Brain microvascular endothelial cell (primary cell): ENCODE measurements at places on chromosomes 16 and 17.
A peak's percentile ranks its signal among the peaks of the same experiment; 100 is the strongest.

- DNase-seq, result no peak
Measured at GRCh38 chr17:75450270-75450669, 6.2 kb upstream of the TMEM94 start.

- no peak for DNase-seq
Measured at GRCh38 chr17:56868716-56869115, 34.8 kb downstream of the DGKE start.

DNA sequence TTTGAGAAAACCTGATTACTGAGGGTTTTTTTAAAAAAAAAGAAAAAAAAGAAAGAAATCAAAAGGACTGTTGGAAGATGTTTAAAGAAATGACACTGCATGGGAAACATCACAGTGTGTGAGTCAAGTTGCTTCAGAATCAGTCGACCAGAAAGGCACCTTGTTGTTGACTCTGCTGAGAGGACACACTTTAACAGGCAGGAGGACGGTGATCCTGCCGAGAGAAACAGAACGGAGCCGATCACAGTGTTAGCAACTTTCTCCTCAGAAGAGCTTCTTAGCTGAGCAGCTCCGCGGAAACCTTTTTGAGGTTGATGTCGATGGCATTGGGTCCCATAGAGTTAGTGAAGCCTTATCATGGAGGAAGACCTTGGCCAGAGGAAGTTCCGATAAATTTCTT, 538.7 kb downstream of the RBFOX1 start:
- DNase-seq, result no peak

- peak; percentile 51 for DNase-seq
Measured at GRCh38 chr16:2009791-2010510, at the start of gene ZNF598. Gene ZNF598, minus strand, starts transcription at chr16:2009821.

GRCh38 chr16:3439637-3440036, 3.7 kb downstream of the ZNF597 start:
- DNase-seq, result no peak

- DNase-seq, result no peak
Measured at GRCh38 chr16:52383640-52384292, 163.2 kb downstream of the TOX3 start.

DNA sequence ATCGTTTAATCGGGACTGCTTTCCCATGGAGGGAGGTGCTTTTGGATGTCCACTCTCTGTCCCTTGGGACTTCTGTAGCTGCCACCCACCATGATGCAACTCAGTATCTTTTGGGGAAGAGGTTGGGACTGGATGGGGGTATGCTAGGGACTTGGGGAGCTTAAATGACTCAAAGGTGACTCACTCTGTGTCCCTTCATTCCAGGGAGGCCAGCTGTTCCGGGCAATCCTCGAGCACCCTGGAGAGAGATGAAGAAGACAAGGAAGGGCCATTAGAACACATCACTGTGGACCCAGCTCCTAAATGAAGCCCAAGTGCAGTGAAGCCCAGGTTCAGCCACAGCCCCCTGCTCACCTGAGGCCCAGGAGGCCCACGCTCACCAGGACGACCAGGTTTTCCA, 4.6 kb downstream of the COL1A1 start:
- DNase-seq, result no peak

DNA sequence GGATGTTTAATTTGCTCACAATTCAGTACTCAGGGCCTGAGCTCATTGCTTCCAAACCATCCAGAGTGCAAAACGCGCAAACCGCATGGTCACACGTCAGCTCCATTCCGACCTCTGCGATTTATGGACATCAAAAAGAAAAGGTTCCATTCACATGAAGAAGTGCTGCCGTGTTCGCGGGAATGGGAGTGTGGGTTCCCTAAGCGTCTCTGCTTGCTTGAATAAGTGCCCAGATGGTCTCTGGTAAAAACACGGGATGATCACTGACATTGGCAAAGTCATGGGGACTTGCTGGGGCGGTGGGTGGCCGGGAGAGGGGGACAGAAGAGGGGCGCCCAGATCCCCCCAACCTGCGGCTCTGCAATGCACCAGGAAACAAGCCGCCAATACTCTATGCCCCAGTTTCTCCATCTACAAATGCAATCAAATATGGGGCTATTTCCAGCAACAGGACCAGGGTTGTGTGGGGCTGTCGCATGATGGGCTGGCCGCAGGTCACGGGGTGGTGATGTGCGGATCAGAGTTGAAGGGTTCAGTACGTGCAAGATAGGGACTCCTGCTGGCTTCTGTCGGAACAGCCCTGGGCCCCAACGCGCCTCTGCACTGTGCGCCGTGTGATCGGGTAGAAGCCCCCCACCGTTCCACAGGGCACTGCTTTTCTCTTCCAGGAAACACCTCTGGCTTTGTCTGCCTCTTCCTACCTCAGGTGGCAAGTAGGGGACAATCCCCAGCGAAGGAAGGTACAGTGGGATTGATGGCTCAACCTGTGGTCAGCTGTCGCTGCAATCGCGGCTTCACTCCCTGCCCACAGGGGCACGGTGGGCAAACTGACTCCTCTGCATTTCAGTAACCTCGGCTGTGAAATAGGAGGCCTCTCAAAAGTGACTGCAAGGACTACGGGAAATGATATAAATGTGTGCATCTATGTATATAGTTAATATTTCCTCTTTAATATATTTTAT, 11.2 kb downstream of the FOXF1 start:
- no peak for DNase-seq

GRCh38 chr17:9241371-9241712, 220.0 kb downstream of the NTN1 start:
- no peak for DNase-seq

DNA sequence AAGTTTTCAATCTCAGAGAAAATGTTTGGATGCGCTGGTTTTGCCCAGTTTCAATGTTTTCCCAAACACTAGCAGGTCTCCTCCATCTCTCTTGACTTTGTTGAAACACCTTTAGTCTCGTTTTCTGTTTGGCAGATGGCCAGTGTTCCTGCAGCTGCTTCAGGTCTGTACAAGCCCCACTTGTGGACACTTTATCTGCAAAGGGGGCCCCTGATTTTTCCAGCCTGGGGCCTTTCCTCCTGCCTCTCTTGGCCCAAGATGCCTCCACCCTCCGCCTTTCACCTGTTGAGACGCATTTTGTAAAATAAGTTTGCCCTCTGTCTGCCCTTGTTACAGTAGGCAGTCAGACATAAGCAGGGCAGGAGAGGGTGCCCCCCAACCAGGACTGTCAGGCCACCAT, 21.8 kb upstream of the PRM1 start:
- DNase-seq, result no peak

DNA sequence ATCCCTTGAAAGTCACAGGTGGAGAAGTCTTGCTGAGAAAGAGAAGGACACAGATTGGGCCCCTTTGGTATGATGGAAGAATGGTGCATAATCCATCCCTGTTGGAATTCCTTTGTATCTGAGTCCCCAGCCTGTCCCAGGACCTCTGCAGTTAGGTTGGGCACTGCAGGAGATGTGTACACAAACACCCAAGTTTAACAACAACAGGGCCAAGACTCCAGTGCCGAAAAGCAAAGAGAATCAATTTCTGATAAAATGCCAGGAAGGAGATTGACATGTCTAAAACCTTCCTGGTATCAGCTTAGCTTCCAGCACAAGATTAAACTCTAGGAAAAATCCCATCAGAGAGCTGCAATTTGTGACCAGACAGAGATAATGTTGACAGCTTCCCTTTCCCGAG, 32.9 kb downstream of the KATNIP start:
- DNase-seq, result no peak

GRCh38 chr17:65930140-65930730, 261.7 kb downstream of the CEP112 start:
- no peak for DNase-seq

DNA sequence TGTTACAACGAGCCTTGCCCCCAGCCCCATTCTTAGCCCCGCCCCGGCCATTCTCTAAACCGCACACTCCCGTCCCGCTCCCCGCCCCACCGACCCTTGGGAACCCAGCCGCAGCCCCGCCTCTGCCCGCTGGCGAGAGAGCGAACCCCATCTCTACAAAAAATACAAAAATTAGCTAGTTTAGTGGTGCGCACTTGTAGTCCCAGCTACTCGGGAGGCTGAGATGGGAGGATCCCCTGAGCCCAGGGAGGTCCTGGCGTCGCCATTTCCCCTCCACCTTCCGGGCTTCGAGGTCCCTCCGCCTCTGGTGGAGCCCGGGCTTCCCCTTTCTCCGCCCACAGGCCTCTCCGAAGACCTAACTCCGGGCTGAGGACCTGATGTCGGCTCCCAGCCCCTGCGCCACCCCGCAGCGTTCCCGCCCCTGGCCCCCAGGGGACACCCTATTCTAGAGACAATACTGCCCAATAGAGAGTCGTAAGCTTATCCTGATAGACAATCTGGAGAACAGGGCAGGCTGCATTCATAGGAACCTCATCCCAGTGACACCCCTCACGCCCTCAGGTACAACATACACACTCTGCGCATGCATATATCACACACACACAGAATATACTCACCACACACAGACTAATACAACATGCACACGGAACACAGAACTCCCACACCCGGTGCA, 480 bp upstream of the PROCA1 start:
- DNase-seq, result no peak

DNA sequence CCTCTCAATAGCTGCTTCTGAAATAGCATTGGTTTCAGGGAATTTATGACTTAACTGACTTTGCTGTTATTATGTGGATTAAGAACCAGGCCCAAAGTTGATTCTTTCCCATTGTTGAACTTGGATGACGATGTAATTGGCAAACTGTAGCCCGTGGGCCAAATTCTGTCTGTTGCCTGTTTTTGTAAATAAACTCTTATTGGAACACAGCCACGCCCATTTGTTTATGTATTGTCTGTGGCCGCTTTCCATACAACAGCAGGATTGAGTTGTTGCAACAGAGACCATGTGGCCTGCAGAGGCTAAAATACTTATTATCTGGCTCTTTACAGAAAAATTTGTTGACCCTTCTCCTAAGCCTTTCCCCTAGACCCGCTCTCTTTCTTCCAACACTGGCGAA, 31.6 kb downstream of the NTN1 start:
- no peak for DNase-seq

GRCh38 chr16:74841469-74841868, 66.8 kb upstream of the FA2H start:
- DNase-seq, result no peak

GRCh38 chr17:28841901-28842281, 699 bp downstream of the FAM222B start:
- no peak for DNase-seq

GRCh38 chr16:648071-648780, 939 bp upstream of the WDR90 start:
- no peak for DNase-seq

GRCh38 chr16:88974916-88975215, 2.1 kb downstream of the CBFA2T3 start:
- DNase-seq, result no peak

DNA sequence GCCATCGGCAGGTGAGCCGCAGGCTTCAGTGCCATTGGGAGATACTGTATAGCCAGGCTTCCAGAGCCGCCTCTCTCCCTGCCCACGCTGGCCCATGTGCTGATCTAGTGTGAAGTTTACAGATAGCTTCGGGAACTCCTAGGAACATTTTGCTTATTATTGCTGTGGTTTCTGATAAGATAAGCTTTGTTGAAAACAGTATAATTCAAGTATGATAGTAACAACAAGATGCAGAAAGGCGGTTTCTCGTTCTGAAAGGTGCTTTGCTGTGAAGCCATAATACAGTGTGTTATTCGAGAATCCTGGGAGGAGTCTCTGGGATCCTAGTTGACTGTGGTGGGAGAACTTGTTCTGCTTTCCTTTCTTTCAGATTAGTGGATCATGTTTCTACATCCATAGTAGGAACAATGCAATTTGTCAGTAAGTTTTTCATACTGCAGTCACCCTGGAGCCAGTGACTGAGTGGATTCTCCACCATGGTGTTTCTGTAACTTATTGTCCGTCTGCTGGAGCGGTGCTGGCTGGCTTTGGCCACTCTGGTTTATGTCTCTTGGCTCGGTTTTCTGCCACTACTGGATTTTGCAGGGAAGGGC, 31.5 kb downstream of the RAB11FIP3 start:
- DNase-seq, result peak; percentile 10

DNA sequence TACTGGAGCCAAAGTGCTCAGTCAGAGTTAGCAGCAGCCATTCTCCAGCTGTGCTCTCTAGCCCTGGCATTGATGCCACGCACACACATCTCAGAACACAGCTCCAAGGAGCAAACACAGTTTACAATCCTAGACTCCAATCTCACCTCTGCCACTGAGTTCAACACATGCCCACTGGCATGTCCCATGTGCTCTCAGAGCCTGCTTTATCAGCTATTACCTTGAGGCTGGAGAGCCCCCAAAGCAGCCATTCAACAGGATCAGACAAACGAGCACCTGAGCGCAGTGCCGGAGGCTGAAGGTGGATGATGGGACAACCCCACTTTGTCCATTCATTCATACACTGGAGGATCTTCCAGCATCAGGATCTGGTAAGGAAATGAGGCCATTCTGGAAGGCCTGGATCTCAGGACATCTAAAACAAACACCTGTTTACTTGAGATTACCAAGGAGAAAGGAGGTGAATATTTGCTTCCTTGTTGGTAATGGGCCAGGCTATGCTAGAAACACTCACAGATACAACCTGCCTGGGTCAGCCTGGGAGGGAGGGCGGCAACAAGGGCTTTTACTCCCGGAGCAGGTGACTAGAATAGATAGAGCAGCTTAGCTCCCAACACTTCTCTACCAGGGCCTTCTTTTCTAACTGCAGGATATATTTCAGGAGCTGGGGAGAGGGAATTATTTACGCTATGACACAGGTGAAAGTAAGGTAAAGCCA, 25.4 kb downstream of the RANBP10 start:
- no peak for DNase-seq

- DNase-seq, result no peak
Measured at GRCh38 chr16:24541233-24541933, 2.0 kb downstream of the RBBP6 start.

DNA sequence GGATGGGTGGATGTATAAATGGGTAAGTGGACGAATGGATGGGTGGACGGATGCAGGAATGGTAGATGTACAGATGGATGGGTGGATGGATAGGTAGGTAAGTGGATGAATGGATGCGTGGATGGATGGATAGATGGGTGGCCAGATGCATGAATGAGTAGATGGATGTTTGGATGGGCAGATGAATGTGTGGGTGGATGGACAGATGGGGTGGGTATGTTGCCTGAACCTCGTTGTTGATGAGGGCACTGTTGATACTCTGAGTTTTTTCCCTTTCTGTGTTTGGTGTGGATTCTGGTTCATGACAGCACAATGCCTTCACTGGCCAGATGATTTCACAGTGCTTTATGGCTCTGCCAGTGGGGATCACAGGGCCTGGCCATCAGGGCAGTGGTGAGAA, 208.3 kb downstream of the NPIPB11 start:
- DNase-seq, result no peak

GRCh38 chr16:15990902-15991301, 41.5 kb downstream of the ABCC1 start:
- no peak for DNase-seq

GRCh38 chr17:67244431-67245072, 444 bp downstream of the HELZ start:
- DNase-seq, result no peak
